ENCODE measurements at places on chromosomes 6 and 20.

DNA sequence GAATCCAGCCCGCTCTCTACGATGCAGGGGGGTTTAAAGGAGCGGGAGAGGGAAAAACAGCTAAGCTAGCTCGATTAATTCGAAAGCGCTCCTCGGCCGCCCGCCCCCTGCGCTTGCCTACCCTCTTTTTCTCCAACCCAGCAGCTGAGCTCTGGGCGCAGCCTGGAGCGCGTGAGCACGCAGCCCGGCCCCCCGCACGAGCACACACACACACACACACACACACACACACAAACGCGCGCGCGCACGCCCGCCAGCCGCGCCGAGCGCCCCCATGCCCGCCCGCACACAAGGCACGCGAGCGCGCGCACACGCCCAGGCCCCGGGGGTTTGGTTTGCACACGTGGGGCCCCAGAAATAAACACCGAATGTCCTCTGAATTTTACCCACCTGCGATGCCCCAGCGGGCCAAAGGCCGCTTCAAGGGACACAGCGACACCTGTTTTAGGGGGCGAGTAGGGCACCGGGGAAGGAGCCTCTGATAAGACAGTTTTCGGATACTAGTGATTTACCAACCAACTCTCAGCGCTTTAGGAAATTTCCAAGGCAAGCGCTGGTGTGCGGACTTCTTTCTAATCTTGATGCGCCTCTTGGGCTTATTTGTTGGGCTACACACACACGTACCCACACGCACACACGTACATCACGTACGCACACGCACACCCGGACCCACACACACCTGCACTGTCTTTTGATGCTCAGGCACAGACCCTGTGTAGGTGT lies 802 bp upstream of the NRN1 start:
- DNase-seq: no peak

DNA sequence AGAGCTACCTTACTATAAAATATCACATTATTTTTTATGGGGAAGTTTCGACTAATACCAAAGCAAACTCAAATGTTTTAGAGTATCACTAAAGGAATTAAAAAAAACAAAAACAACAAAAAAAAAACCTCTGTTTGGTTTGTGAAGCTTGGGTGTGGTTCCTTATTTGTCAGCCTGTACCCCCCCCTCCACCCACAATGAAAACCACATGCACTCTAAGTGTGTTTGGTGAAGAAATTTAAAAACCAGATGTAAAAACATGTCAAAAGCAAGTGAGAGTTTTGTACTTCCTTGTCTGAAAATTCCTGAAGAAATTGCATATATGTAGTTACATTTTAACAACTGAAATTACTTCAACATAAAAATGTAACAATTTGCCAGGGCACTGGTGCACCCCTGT lies 3.1 kb downstream of the STK38 start:
- peak; percentile 40 for DNase-seq

DNA sequence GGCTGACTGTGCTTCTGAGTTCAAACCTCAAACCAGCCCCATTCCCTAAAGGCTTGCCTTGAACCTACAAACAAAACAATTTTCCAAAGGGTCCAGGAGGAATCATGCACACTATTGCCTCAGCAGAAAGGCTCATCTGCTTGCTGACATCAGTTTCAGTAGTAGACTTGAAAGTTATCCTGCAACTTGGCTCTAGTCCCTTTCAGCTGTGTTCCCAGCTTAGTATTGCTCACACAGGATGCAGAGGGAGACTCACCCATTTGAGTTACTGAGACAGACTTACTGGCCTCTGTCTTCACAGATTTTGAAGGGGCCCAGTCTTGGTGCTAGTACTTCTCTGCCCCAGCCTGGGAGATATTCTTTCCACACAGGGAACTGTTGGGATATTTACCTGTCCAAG lies 38.5 kb upstream of the TFB1M start:
- no peak for DNase-seq

GRCh38 chr20:23636908-23637281 lies 860 bp downstream of the CST3 start:
- DNase-seq: no peak

GRCh38 chr6:144678844-144679243 lies 393.7 kb downstream of the UTRN start:
- no peak for DNase-seq

- no peak for DNase-seq
Measured at GRCh38 chr20:44904377-44904776, 5.5 kb upstream of the PABPC1L start.

- DNase-seq: no peak
Measured at GRCh38 chr6:148112851-148113319, 229.8 kb upstream of the SASH1 start.

- DNase-seq: no peak
Measured at GRCh38 chr20:25065072-25065624, 7.2 kb upstream of the ACSS1 start.

DNA sequence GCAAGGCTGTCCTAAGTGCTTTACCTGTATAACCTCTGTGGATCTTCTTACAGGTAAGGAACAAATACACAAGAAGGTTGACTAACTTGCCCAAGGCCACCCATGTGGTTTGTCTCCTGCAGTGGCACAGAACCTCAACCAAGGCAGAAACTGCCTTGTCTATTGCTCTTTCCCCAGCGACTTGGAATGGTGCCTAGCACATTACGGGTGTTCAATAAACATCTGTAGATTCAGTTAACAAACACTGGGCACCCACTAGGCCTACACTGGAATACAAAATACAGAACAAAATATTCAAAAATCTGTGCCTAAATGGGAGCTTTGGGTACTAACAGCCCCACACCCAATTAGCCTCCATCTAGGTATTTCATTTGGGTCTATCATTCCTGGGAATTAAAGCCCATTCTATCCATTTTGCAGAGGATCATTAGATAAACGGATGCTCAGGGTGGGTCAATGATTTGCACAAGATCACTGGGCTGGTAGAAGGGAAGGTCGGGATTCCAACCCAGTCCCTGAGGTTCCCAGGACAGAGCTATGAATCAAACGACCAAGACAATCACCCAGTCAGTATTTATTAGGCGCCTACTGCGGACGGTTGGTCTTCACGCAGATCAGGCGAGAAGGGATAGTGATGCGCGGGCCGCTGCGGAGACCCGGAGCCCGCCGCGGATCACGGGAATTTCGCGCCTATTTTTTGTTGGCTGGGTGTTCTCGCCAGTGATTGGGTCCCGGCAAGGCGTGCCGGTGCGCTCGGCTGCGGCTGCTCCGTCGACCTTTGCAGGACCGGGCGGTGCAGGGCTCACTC lies at the start of gene STK35:
Gene STK35, plus strand, starts transcription at position 771 of the 808 bp plus-strand sequence. CDS start 55 bp downstream, outside the sequence.
- peak; percentile 37 for DNase-seq

- DNase-seq: no peak
Measured at GRCh38 chr20:24842918-24843715, 106.0 kb upstream of the CST7 start.

DNA sequence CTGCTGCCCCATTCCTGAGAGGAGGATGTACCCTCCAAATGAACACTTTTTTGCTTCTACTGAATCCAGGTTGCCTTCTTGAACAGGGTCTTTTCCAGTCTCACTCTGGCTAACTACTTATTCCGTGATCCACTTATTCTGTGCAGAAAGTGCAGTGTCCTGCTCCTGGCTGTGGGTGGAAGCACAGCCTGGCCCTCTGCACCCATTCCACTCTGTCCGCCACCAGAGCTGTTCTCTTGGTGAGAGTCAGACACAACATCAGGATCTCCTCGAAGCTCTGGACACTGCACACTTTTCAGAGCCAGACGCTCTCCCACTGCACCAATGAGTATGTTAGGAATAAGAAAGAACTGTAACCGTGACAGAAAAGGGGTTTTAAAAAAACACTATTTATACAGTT lies 174.2 kb downstream of the MCHR2 start:
- no peak for DNase-seq

GRCh38 chr20:52096117-52096516 lies 95.5 kb downstream of the ZFP64 start:
- no peak for DNase-seq

GRCh38 chr6:41716516-41717391 lies 18.7 kb downstream of the TFEB start:
- no peak for DNase-seq

DNA sequence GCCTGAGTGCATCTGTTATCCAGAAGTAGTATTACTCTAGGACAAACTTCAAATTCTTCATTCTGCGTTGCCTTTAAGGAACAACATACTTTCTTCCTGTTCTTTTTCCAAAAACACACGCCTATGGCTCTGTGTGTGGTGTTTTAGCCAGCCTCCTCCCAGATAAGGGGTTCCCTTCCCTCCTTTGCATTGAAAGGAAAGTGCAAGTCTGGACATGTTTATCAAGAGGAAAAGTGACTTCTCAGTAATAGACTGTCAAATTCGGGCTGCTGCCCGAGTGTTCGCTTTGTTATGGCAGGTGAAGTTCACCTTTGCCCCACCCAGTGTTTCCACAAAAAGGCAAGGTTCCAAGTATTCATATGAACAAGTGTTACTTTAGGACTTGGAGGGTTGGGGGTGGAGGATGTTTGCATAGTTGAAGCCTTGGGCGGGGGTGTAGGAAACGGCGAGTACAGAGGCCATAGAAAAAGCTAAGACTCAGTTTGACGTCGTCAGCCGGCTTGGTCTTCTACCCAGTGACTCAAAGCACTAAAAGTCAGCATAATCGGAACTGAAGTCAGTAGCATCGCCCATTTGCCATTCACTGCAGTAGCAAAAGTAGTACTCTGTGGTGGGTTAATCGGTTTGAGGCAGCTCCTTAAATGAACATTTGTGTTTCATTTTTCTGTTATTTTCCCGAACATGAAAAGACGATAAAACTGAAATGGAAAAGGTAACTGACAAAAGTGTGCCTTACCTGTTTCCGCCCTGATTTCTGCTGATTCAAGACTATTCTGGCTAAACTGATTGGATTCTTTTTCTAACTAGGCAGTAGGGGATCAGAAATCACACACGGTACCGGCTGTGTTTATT lies 12.5 kb downstream of the PRDM1 start:
- no peak for DNase-seq

GRCh38 chr6:5766260-5766659 lies 240.5 kb downstream of the NRN1 start:
- no peak for DNase-seq

GRCh38 chr6:34671801-34672656 lies 24.5 kb downstream of the ILRUN start:
- DNase-seq: peak; percentile 66

- DNase-seq: no peak
Measured at GRCh38 chr20:3275966-3276679, 37.1 kb upstream of the SLC4A11 start.

- no peak for DNase-seq
Measured at GRCh38 chr20:57948180-57948955, 238.6 kb upstream of the PMEPA1 start.

GRCh38 chr6:148463671-148464070 lies 121.0 kb downstream of the SASH1 start:
- no peak for DNase-seq

GRCh38 chr6:51152594-51152993 lies 333.9 kb downstream of the TFAP2B start:
- no peak for DNase-seq

- DNase-seq: no peak
Measured at GRCh38 chr6:141866731-141867497, 265.8 kb upstream of the GJE1 start.

GRCh38 chr6:53915026-53915691 lies 120.4 kb downstream of the LRRC1 start:
- no peak for DNase-seq

DNA sequence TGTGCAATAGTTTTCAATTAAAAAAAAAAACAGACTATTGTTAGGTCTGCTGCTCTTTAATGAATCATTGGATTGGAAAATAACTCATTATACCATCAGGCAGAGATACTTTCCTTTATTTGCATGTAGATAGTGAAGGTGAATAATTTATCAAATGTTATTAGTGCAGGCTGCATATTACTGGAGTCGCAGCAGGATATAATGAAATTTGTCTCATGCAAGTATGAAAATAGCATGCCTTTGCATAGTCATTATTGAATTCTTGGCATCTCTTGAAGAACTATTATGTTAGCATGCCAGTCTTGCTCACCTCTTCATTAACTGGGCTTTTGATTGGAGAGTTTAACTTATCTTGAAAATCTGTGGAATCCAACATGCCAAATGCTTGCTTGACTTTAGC lies 241.7 kb downstream of the CDKAL1 start:
- DNase-seq: no peak

- DNase-seq: no peak
Measured at GRCh38 chr20:64041040-64041780, 5.2 kb downstream of the C20orf204 start.

DNA sequence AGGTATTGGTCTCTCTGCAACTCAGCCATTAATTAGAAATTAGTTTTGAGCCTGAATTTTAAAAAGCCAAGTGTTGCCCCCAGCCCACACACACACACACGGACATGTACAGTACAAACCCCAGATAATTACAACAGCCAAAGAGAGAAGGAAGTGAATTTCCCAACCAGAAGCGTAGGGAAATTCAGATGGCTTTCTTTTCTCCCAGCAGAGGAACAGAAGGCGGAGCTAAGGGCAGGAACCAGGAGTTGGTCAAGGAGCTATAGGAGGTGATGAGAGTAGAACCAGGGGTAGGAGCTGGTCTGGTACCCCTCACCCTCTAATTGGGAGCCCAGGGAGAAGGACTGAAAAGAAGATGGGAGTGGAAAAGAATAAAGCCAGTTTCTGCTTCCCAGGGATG lies 3.9 kb upstream of the ZBTB9 start:
- DNase-seq: no peak

- no peak for DNase-seq
Measured at GRCh38 chr6:153984811-153985210, 54.2 kb upstream of the OPRM1 start.

DNA sequence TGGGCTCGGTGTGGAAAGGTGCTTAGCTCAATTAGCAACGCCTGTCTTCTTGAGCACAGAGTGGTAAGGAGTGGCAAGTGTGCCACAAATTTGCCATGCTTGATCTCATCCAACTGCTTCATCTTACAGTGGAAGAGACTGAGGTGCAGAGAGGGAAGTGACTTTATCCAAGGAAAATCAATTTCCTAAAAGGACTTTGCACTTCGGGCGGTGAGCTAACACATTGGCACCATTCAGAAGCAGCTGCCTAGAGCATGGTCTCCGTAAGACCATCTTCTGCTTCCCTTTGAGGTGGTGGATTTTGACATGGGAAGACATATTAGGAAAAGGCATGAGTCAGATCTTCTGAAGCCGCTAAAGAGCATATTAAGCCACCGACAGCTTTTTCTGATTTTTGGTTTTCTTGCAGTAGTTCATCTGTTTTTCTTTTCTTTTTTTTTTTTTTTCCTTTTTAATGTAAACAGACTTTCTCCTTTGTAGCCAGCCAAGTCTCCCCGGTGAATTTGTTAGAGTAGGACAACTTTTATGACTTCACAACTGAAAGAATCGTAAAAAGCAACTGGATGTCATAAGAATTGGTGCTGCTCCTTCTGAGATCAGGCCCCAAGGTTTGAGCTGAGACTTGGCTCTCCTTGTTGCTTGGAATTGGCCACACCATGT lies 273.2 kb downstream of the CDC5L start:
- DNase-seq: no peak
